Activated CD4-positive, alpha-beta T cell treated with anti-CD3 and anti-CD28 coated beads, Interleukin-2, amount 10 ng/mL, durations not matched to agents 7 days and 5 days (primary cell): ENCODE measurements at places on chromosomes 7 and 10. TPM values are rescaled to one million over a fixed set of nuclear protein-coding genes. Genes with fewer than 3 reads are reported as not detected.

The SFTPA1 gene
- total RNA-seq: not detected

DNA sequence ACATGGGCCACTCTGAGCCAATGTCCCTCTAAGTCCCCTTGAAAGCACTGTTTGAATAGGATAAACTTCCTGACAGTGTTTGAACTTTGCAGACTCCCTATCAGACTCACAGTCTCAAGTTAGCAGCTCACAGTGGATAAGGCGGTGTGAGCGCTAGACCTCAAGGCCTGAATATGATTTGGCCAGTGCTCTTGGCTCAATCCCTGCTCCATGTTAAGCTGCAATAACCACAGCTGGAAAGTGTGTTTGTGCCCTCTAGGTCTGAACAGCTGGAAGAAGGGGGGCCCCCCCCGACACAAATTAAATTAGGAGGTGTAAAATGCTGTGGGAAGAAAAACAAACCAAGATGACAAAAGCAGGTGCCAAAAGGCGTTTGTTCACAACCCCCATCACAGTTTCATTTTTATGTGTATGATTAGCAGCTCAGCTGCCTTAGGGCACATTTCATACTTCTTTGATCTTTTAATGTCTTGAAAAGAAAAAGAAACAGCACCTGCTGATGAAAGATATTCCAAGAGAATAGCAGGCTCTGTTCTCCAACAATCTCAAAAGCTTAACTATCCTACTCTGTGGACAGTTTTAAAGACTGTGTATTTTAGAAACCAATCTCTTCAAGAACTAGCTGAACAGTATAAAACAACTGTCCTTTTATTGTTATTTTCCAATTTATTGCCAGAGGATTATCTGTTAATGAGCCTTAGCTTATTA lies 167.6 kb downstream of the SNX13 start:
- DNase-seq: no peak
- H3K4me1 ChIP-seq: peaks cover 6% of the 10 kb centered on the region
- H3K27ac ChIP-seq: no peak overlapping the region
- no peak overlapping the region for H3K4me3 ChIP-seq

The ACTA2 gene
- total RNA-seq: 10.7 TPM

The SYT15 gene
- total RNA-seq: 1.2 TPM

DNA sequence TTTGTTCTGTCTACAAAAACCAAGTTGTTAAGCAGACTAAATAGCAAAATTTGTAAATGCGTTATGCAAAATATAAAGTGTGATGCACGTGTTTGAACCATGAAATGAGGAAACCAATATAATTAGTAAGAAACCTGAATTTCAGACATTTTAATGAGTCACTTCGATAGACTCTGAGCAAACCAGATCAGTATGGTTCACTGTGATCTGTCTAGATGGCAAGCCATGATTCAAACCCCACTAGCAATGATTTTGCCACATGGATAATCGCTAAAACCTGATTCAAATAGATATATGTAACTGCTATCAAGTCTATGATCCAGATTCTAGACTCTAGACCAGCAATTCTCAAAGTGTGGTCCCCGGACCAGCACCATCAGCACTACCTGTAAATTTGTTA lies 24.8 kb downstream of the ZC3HAV1 start:
- H3K4me1 ChIP-seq: peaks cover 92% of the 10 kb centered on the region
- no peak for DNase-seq
- H3K27me3 ChIP-seq: no peaks in the 10 kb centered on the region
- peak overlapping the region; percentile 78 for H3K27ac ChIP-seq
- no peak overlapping the region for H3K4me3 ChIP-seq
- peaks cover 94% of the 10 kb centered on the region for H3K36me3 ChIP-seq

The SYNPO2L gene
- total RNA-seq: not detected

The ZNF804B gene
- total RNA-seq: not detected

GRCh38 chr7:155702616-155703015 lies 58.2 kb downstream of the RBM33 start:
- H3K4me1 ChIP-seq: peaks cover 22% of the 10 kb centered on the region
- H3K27me3 ChIP-seq: no peaks in the 10 kb centered on the region
- DNase-seq: no peak
- H3K27ac ChIP-seq: peak overlapping the region; percentile 54

GRCh38 chr10:15121707-15122106 lies 24.6 kb downstream of the RPP38 start:
- peaks cover 48% of the 10 kb centered on the region for H3K4me1 ChIP-seq
- no peak for DNase-seq
- H3K27me3 ChIP-seq: no peaks in the 10 kb centered on the region
- no peak overlapping the region for H3K27ac ChIP-seq

DNA sequence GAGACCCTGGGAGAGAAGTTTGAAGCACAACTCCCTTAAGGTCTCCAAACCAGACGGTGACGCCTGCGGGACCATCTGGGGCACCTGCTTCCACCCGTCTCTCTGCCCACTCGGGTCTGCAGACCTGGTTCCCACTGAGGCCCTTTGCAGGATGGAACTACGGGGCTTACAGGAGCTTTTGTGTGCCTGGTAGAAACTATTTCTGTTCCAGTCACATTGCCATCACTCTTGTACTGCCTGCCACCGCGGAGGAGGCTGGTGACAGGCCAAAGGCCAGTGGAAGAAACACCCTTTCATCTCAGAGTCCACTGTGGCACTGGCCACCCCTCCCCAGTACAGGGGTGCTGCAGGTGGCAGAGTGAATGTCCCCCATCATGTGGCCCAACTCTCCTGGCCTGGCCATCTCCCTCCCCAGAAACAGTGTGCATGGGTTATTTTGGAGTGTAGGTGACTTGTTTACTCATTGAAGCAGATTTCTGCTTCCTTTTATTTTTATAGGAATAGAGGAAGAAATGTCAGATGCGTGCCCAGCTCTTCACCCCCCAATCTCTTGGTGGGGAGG lies 10.8 kb downstream of the SERPINE1 start:
- H3K36me3 ChIP-seq: no peaks in the 10 kb centered on the region
- DNase-seq: no peak
